Lower leg skin (tissue), 4 donors: ENCODE measurements at places on chromosomes 11 and 22.

DNA sequence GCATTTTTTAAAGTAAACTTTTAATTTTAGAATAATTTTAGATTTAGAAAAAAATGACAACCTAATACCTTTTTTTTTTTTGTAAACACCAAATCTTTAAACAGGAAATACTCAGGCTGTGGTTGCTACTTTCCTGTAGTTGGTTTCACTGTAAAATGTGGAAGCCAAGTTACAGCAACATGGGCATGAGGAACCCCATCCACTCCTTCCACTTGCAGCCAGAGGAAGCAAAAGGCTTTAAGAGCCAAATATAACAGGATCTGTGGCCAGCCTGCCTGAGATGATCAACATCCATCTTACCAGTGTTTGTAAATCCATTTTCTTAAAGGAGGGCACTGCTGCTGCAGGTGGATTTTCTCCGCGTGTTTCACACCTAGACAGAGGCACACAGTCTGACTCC is 66.2 kb downstream of the TNRC6B start:
- no peak for DNase-seq

- DNase-seq: no peak
Measured at GRCh38 chr22:46968359-46968740, 205.9 kb downstream of the TBC1D22A start.

GRCh38 chr22:20026204-20026908 is 5.4 kb downstream of the TANGO2 start:
- no peak for DNase-seq

- DNase-seq: no peak
Measured at GRCh38 chr11:35349897-35350296, 69.5 kb downstream of the SLC1A2 start.

DNA sequence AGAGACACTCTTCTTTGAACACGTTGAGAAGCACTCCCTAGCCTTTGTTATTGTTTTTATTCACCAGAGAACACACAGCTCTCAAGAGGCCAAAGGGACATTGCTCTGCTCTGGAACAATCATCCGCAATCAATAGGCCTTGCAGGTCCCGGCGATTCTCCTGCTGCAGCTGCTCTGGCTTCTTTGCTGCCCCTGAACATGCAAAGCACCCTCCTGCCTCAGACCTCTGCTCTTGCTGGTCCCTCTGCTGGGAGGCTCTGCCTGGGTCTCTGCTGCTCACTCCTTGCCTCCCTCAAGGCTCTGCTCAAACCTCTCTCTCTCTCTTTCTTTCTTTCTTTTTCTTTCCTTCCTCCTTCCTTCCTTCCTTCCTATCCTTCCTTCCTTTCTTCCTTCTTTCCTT is 232.7 kb downstream of the DSCAML1 start:
- DNase-seq: no peak

GRCh38 chr22:46547883-46548244 is 10.4 kb upstream of the CELSR1 start:
- DNase-seq: peak; percentile 94

DNA sequence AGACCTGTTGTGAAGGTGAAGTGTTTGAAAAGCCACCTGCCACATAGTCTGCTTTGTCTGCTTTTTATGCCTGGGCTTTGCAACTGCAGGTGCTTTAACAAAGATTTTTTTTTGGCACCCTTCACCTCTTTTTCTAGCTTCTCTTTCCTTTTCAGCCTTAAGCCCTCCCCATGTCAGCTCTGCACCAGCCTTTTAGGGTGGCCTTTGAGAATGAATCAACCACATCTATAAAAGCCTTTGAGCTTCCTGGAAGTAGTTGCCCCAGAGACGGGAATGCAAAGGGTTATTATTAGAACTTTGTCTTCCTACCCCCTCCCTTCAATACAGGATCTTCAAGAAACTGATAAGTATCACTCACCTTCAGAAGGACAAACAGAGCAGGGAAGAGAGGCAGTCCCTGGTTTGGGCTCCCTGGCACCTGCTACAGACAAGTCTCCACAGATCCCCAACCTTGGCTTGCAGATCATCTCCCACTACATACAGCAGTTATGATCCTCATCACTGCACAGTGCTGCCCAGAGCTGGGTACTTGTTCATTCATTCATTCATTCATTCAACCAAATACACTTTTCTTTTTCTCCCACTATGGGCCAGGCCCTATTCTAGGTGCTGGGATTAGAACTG is 8.0 kb downstream of the PVALB start:
- DNase-seq: no peak

DNA sequence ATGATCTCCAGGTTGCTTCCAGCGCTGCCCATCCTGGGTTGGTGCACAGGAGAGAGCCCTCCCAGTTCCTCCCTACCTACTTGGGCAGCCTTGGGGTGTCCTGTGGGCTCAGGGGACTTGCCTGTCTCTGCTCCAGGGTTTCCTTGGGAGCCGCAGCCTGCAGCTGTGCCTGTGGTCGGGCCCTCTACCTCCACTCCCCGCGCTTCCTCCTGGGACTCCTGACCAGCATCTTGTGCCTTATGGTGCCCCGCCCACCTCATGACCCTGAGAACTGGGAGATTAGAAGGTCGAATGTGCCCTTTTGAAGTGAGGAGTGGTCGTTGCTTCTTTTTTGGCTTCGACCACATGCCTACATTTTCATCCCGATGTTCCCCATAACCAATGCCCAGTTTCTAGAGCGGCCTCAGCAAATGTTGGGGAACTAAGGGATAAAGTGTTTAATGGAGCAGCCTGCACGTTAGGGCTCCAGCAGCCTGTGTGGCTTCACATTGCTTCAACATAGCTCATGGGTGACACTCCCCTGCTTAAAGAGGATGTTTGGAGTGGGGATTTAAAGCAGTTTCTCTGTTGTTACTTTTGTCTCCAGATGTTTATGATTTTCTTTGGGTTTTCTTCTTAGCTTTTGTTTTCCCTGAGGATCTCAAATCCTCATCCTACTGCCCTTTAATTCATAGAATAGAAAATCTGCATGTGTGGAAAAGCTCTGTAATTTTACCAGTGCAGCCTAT is 248.8 kb downstream of the TBC1D22A start:
- DNase-seq: no peak

GRCh38 chr11:65653229-65654225 is 9.2 kb downstream of the RELA start:
- DNase-seq: peak; percentile 88

- no peak for DNase-seq
Measured at GRCh38 chr11:101008961-101009689, 120.5 kb downstream of the PGR start.

DNA sequence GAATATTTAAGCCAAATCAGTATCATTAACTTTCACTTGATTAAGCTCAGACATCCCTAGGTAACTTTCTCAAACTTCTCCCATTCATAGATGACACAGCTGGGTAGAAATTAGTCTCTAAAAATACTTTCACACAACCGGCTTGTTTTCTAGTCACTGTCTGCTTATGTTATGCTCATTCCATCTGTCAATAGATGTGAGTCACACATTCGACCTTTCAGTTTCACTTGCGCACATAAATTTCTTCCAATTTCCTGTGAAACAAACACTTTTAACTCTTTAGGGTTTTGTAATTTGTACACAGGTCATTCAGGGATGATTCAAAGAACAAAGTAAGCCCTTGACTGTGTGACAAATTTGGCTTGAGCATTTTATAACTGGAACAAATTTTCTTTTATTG is 723.0 kb downstream of the KCNA4 start:
- no peak for DNase-seq

DNA sequence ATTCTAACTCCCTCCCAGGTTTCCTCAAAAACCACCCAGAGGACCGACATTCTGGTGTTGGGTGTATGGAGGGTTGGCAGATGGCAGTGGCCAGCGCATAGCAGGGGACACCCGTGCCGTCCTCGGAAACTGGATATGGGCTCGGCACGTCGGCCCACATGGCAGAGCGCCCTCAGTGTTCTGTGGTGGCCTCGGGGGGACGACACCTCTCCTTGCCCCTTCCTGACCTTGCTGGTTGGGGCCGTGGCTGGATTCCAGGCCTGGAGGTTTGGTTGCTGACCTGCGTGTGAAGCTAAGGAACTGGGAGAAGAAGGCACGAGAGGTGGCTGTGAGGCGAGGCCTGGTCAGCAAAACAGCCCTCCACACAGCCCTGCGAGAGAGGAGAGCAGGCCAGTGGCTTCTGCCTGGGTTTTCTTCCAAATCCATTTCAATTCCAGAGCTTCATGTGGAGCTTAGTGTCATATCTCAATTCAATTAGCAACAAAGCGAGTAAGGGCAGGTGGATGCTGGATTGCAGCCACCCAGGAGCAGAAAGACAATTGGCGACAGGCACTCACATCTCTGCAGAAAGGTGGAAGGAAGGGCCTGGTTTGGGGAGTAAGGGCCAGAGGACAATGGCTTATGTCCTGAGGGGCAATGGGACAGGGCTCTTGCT is 478.4 kb downstream of the BRD1 start:
- no peak for DNase-seq

DNA sequence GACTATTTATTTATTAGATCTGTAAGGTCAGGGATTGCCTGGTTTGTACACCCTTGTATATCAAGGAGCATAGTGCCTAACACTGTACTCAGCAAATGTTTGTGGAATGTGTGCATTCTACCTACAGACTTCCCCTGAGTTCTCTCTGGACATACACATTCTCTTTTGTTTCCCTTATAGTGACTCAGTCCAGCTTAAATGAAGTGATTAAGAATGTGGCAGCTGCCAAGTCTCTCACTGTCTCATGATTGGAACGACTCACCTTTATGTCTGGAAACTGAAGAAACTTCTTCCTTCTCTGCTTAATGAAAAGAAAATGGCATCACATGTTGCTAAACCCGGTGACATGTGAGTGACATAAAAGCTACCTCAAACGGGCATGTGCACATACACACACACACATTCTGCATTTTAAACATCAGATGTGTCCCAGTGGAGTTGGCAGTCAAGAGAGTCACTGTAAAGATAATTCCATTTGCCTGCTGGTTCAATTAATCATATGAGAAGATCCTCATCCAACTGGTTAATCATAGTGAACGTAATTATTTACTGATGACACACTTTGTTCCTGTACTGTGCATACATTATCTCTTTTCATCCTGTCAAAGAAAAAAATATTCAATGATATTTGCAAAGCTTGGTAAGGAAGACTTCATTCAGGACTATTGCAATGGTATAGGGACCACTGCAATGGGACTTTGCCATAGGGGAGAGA is 42.8 kb downstream of the GLYAT start:
- DNase-seq: no peak

- no peak for DNase-seq
Measured at GRCh38 chr11:2421226-2421994, 20.9 kb downstream of the TSSC4 start.

DNA sequence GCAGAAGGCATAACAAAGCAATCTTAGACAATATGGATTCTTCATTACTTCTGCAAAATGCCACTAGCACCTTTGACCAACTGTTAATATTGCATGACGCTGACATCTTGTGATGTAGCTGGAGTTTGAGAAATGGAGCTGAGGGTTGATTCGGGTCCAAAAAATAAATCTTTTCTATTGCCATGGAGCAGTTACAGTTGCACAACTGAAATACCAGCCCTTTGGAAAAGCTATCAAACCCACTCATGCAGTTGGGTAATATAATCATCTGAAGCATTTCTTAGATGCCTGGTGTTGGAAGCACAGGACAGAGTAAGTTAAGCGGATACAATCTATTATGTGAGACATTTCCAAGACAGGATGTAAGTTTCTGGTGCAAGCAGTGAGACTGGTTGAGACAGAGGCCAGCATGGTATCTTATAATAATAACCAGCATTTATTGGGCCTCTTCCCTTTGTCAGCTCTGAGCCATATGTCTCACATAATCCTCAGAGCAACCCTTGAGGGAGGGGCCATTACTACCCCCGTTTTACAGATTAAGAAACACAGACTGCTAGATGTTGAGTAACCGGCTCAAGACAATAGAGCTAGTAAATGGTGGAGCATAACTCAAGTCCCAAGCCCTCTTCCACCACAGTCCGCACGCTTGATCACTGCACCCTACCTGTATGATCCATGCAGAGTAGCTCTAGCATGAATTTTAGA is 74.9 kb upstream of the CAPRIN1 start:
- no peak for DNase-seq

DNA sequence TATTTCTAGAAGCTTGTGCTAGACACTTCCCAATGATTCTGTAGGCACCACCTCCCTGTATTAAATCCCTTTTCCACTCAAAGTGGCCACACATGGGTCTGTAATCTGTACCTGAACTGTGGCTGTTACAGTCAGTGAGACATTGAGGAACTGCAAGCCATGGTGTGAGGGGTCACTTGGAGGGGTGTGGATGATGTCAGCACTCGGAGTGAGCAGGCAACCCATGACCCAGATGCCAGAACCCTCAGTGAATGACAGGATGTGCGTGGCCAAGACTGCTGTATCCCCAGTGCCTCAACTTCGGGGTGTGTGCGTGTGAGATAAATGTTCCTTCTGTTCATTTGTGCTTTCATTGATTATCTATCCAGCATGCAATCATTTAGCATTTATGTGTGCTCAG is 14.7 kb upstream of the SHANK3 start:
- no peak for DNase-seq
